ENCODE measurements at places on chromosomes 12 and 14.

- no peak overlapping the region for H3K27ac ChIP-seq
- no peaks in the 10 kb centered on the region for H3K27me3 ChIP-seq
- no peaks in the 10 kb centered on the region for H3K36me3 ChIP-seq
- DNase-seq = no peak
- no peaks in the 10 kb centered on the region for H3K4me1 ChIP-seq
These were observed 290.3 kb downstream of the NAV3 start for GRCh38 chr12:78120866-78121560.

DNA sequence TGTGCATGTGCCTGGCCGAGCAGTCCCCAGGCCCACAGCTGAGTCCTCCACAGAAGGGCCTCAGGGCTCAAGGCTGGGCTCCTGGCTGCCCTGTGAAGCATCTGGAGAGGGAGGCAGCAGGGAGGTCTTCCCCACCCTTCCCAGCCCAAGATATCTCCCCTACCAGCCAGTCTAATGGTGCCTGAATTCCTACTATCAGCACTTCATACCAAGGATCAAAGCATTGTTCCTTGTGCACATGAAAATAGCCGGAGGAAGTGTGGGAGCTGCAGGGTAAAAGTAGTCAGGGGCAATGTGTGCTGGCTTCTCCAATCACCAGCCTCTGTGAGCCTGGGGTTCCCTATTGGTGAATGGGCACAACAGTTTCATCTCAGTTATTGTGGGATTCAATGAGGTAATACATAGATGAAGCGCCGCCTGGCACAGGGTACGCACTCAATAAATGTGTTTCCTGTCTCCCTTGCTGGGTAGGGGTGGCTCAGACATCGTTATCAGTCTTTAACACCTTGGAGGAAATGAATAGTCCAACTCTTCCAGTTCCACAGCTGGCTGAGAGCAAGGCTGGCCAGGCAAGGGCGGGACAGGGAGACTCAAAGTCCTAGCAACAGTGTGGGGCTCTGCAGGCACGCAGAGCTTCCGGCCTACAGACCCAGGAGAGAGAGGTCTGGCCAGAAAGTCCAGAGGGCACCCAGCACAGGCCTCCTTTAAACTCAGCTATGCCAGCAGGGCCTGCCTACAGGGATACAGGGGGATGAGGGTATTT is 39.1 kb upstream of the PNMA1 start:
- DNase-seq = no peak
- H3K36me3 ChIP-seq = no peaks in the 10 kb centered on the region
- peak overlapping the region; percentile 57 for H3K4me3 ChIP-seq
- H3K4me1 ChIP-seq = peaks cover 92% of the 10 kb centered on the region

DNA sequence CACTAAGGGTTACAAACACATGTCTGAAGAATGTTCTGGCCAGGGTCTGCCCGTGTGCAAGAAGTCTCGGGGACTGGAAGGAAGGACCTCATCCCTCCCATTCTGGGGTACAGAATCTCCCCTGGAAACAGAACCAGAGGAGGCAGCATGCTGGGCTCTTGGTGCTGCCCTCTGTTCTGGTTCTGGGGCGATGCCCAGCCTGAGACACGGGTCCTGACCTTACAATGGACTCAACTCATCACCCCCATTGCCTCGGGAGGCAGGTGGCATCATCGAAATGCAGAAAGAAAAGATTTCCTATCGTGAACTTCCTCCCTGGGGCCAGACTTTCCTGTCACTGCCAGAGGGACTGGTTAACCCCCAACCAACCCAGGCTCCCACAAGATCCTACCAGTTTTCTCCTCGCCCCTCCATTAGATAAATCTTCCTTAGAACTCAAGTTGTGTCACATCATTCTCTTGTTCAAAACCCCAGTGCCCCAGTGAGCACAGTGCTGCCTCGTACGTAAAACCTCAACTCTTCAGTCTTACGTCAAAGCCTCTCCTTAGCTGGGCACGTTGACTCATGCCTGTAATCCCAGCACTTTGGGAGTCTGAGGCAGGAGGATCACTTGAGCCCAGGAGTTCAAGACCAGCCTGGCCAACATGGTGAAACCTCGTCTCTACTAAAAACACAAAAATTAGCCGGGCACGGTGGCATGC is 52.1 kb downstream of the PSMA6 start:
- H3K27me3 ChIP-seq = no peaks in the 10 kb centered on the region
- peaks cover 30% of the 10 kb centered on the region for H3K4me1 ChIP-seq
- no peaks in the 10 kb centered on the region for H3K36me3 ChIP-seq
- no peak overlapping the region for H3K27ac ChIP-seq
- H3K4me3 ChIP-seq = no peak overlapping the region

- no peak for DNase-seq
- H3K4me1 ChIP-seq = peaks cover 70% of the 10 kb centered on the region
- no peaks in the 10 kb centered on the region for H3K36me3 ChIP-seq
- no peaks in the 10 kb centered on the region for H3K27me3 ChIP-seq
- H3K4me3 ChIP-seq = peak overlapping the region; percentile 26
- H3K27ac ChIP-seq = peak overlapping the region; percentile 62
These were observed 3.2 kb upstream of the SYNE3 start for GRCh38 chr14:95519699-95520098.

DNA sequence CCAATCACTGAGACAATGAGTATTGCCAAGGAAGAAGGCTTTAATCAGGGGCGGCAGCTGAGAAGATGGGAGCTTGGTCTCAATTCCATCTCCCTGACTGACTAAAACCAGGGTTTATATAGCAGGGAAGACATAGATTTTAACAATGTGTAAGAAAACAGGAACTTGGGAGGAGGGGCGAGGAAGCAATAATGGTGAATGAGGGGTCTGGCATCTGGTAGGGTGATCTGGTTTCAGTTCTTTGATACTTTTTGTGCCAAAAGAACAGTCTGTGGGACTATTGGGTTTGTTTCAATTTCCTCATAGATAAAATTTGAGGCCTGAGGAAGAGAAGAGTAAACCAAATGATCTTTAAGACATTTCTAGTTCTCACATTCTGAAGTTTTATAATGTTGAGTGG is 49.2 kb downstream of the FUT8 start:
- no peak overlapping the region for H3K27ac ChIP-seq
- no peak for DNase-seq
- H3K27me3 ChIP-seq = no peaks in the 10 kb centered on the region
- H3K4me3 ChIP-seq = no peak overlapping the region
- no peaks in the 10 kb centered on the region for H3K4me1 ChIP-seq

- no peaks in the 10 kb centered on the region for H3K4me1 ChIP-seq
- no peak overlapping the region for H3K27ac ChIP-seq
These were observed 268.6 kb downstream of the BTG1 start for GRCh38 chr12:91877022-91877421.

DNA sequence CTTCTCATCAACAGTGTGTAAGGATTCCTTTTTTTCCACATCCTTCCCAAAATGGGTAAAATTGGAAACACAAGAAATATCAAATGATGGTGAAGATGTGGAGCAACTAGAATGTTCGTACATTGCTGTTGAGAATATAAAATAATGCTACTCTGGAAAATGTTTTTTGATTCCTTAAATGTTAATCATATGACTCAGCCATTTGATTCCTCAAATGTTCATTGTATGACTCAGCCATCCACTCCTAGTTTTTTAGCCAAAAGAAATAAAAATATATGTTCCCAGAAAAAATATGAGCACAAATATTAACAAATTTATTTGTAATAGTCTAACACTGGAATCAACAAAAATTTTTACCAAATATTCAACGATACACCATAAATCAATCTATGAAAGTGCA is 1108.6 kb downstream of the LRFN5 start:
- H3K27me3 ChIP-seq = no peaks in the 10 kb centered on the region
- H3K4me3 ChIP-seq = no peak overlapping the region
- H3K4me1 ChIP-seq = no peaks in the 10 kb centered on the region

DNA sequence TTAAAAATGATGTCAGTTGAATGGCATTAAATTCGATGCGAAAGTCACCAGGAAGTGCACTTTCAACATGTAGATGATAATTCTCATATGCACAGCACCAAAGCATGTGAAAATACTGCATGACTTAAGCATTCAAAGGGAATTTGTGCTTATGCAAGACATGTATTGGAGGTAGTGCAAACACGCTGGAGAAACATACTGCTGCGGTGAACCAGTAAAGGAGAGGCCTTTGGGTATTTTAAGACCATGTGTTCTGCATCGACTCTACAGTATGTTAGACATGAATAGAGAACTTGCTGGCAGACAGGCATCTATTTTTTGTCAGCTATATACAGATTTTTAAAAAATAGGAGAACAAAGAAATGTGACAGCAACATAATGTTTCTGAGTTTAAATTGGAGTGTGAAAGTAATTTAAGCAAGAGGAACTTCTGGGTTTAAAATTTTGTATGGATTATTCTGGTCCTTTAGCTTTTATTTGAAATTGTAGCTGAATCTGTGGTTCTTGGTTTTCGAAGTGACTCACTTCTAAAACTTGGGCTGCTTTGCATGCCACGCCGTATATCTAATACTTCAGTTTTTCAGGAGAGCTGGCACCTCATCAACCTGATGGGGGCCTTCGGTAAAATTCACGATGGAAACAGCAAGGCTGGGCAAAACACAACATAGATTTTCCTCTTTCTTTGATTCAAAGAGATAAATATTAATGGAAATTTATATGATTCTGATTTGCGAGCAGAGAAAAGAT is 408.7 kb downstream of the APAF1 start:
- H3K27me3 ChIP-seq = no peaks in the 10 kb centered on the region
- DNase-seq = no peak
- H3K27ac ChIP-seq = no peak overlapping the region

GRCh38 chr14:91996948-91997371 is 42.9 kb downstream of the TRIP11 start:
- no peaks in the 10 kb centered on the region for H3K36me3 ChIP-seq
- peaks cover 23% of the 10 kb centered on the region for H3K4me1 ChIP-seq
- no peak overlapping the region for H3K4me3 ChIP-seq

- no peak overlapping the region for H3K27ac ChIP-seq
- no peaks in the 10 kb centered on the region for H3K36me3 ChIP-seq
- no peak for DNase-seq
- no peaks in the 10 kb centered on the region for H3K4me1 ChIP-seq
These were observed 225.4 kb upstream of the CAND1 start for GRCh38 chr12:67043771-67044170.

GRCh38 chr14:106308839-106309389 is 782.5 kb downstream of the TMEM121 start:
- no peaks in the 10 kb centered on the region for H3K27me3 ChIP-seq
- no peak overlapping the region for H3K4me3 ChIP-seq
- DNase-seq = no peak
- no peaks in the 10 kb centered on the region for H3K4me1 ChIP-seq

GRCh38 chr14:90645842-90646443 is 170.3 kb downstream of the TTC7B start:
- H3K36me3 ChIP-seq = no peaks in the 10 kb centered on the region
- H3K27me3 ChIP-seq = no peaks in the 10 kb centered on the region
- H3K27ac ChIP-seq = no peak overlapping the region
- DNase-seq = no peak

GRCh38 chr12:76341436-76342030 is 6.7 kb downstream of the BBS10 start:
- H3K4me1 ChIP-seq = no peaks in the 10 kb centered on the region
- H3K27ac ChIP-seq = no peak overlapping the region

DNA sequence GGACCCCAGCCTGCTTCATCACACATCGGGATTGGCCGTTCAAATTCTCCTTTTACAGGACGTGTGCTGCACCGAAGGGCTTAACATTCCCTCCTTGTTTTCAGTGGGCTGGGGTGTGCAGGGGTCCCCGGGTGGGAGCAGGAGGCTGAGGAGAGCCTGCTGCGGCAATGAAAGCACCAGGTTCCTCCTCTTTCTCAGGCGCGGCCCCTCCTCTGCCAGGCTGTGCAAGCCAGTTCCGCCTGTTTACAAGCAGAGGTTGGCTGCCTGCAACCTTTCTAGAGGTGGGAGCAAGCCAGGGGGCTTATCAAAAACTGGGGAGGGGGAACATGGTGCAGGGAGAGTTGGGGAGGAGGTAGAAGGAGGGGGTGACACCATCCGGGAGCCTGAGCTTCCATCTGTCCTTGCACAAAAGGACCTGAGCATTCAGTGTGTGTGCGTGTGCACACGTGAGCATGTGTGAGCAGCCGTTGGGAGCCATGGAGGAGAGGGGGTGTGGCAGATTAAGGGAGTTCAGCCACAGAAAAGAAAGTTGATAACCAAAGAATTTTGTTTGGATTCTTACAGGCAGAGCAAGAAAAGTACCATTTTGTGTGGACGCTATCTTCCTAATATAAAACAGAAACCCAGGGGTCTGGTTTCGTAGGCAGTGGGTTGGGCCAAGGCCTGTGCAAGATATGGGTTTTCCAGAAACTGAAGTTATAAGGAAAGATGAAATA is 108.8 kb upstream of the RFLNA start:
- H3K4me1 ChIP-seq = peaks cover 18% of the 10 kb centered on the region
- no peak overlapping the region for H3K27ac ChIP-seq
- H3K36me3 ChIP-seq = no peaks in the 10 kb centered on the region
- no peaks in the 10 kb centered on the region for H3K27me3 ChIP-seq

DNA sequence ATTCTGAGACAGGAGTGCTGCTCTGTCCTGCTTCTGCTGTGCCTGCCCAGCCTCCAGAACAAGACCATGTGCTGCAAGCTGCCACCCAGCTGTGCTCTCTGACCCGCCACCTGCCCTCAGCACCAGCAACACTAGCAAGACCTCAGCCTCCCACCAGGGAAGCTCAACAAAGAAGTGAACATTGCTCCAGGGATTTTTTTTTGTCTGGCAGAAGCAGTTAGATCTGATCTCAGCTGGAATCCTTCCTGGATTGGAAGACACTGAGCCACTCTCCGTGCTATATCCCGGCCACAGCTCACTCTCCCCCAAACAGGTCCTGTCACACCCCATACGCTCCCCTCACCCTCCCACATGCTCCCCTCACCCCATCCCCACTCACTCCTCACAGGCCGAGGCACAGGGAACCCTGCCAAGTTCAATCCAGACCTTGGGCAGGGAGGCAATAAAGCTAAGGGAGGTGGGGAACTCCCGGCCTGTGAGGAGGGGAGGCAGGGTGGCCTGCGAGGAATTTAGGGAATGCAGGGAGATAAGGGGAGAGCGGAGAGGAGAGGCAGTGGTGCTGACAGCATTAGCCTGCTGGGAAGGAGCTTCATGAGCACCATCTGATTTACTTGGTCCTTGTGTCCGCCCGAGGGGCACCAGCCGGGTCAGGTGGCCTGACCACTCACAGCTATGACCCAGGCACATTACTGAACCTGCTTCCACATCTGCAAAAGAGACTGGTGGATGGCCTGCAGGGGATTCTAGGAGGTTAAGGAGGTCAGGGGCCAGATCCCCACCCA is 29.7 kb downstream of the CCDC85C start:
- H3K27me3 ChIP-seq = no peaks in the 10 kb centered on the region
- DNase-seq = no peak
- H3K4me3 ChIP-seq = no peak overlapping the region
- H3K4me1 ChIP-seq = peaks cover 31% of the 10 kb centered on the region
- H3K27ac ChIP-seq = no peak overlapping the region

GRCh38 chr12:77609016-77609415 is 221.7 kb upstream of the NAV3 start:
- H3K4me3 ChIP-seq = no peak overlapping the region
- no peak for DNase-seq
- no peaks in the 10 kb centered on the region for H3K4me1 ChIP-seq
- H3K27ac ChIP-seq = no peak overlapping the region
- H3K27me3 ChIP-seq = no peaks in the 10 kb centered on the region
- no peaks in the 10 kb centered on the region for H3K36me3 ChIP-seq
